Tibial nerve (tissue), 4 donors: ENCODE measurements at places on chromosomes 7 and 10. TPM values are rescaled to one million over a fixed set of nuclear protein-coding genes. Genes with fewer than 3 reads are reported as not detected.

CAMK2B gene
- 11.9 TPM for total RNA-seq

SEC24C gene
- 44.4 TPM for total RNA-seq

- no peak for DNase-seq
Measured at GRCh38 chr7:75953431-75953830, 38.5 kb downstream of the POR start.

GRCh38 chr7:151813997-151814396 is 62.9 kb downstream of the PRKAG2 start:
- no peak for DNase-seq

POLR2J gene
- 18.0 TPM for total RNA-seq

DNA sequence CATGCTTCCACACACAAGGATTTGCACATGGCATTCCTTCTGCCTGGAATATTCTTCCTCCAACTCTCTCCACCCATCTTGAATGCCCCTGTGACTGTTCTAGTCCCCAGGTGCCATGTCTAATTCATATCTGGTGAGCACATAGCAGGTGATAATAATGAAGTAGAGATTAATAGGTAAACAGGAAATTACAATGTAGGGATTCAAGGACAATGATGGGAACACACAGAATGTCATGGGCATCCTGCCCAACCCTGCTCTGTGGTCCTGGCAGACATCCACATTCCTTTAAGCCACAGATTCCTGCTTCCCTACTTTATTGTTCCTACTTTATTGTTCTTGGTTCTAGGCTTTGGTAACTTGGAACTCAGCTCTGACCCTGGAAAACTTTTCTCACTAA is 115.8 kb downstream of the THSD7A start:
- DNase-seq, result no peak

- DNase-seq, result no peak
Measured at GRCh38 chr10:36899652-36900051, 225.7 kb upstream of the ANKRD30A start.

GRCh38 chr7:30511973-30512662 is 7.5 kb upstream of the GGCT start:
- DNase-seq, result no peak

LRRC61 gene
- 19.3 TPM for total RNA-seq

GRCh38 chr10:90695915-90696676 is 161.7 kb downstream of the HTR7 start:
- no peak for DNase-seq

DNA sequence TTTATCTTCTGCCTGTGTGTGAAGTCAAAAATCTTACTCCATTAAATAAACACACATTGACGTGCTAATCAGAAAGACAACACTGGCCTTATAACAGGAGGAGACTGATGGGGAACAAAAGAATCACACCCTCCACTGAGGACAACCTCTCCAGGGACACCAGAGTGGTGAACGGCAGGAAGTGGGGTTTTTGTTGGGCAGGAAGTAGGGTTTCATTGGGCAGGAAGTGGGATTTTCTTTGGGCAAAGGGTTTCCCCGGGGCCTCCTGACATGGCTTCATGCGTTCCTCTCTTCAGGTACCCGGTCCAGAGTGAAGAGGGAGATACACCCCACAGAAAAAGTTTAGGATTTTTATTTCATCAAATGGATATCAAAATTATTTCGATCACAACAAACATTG is 30.6 kb downstream of the ADARB2 start:
- DNase-seq, result no peak

DNA sequence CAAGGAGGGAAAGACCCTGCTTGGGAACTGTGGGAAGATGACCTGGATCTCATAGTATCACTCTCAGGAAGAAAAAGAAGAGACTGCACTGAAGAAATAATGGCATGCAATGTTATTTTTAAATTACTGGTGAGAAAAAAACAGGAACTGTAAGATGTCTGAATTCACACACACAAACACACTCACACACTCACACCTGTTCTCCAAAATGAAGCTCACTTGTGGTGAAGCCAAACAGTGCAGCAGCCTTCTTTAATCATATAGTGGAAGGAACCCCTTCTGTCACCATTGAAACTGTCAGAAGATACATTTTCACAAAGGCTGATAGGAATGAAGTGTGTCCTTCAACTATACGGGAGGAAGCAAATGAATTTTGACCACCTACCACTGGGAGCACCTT is 156.5 kb upstream of the GHITM start:
- no peak for DNase-seq

LMOD2 gene
- total RNA-seq, result not detected

DNA sequence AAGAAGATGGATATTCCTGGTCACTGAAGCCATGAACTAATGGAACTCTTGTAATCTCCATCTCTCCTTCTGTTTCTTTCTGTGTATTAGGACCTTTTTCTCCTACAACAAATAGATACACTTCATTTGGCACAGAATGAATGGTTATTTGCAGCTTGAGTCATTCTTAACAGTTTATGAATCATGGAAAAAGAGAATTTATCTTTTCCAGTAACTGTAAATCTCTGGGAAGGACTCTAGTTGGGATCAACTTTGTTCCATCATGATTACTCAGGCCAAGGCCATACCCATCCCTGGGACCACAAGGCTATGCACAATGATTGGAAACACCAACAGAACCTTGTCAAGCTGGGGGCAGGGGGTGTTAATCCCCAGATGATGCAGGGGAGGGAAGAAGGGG is 36.1 kb upstream of the MDFIC start:
- DNase-seq, result no peak

DNA sequence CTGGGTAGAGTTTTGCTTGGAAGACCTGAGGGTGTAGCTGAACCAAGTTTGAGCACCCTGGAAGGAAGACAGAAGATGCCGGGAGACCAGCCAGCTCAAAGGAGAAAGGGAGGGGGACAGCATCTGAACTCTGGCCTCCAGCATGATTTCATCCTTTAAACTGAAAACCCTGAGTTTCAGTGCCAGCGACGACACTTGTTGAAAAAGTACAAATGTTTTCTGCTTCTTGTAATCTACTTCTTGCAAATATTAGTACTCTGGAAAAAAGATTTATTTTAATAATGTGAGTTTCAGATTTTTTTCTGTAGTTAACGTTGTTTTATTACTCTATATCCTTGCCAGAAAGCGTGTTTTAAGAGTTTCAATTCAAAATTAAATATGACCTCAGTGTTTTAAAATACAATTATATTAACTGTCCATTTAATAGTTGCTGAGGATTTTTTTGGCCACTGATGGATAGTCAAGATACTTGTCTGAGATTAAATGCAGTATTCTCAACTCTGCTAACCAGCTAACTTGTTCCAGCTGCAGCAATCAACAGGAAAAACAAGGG is 227.7 kb downstream of the MGMT start:
- peak; percentile 62 for DNase-seq

- no peak for DNase-seq
Measured at GRCh38 chr10:227014-227413, 91.8 kb downstream of the ZMYND11 start.
